ENCODE measurements at places on chromosomes 3 and 15. TPM values are rescaled to one million over a fixed set of nuclear protein-coding genes. Genes with fewer than 3 reads are reported as not detected.

The GABRR3 gene
- not detected for total RNA-seq

The TRH gene
- not detected for total RNA-seq

DNA sequence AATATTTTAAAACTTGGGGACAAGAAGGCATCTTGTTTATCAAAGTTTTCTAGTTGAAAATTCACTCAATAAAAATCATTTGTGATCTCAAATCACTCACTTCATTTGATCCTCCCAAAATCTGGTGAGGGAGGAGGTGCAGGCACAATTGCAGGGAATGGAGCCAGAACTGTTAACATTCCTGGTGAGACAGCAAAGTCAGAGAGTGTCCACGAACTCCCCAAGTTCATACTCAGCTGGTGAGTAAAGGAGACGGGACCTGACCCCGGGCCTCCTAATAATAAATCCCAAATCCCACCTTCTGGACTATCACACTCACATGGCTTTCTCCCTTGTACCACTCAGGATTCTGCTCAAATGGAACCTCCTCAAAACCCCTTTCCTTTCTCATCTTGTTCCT, 252.3 kb upstream of the LRTM1 start:
- no peak for DNase-seq

DNA sequence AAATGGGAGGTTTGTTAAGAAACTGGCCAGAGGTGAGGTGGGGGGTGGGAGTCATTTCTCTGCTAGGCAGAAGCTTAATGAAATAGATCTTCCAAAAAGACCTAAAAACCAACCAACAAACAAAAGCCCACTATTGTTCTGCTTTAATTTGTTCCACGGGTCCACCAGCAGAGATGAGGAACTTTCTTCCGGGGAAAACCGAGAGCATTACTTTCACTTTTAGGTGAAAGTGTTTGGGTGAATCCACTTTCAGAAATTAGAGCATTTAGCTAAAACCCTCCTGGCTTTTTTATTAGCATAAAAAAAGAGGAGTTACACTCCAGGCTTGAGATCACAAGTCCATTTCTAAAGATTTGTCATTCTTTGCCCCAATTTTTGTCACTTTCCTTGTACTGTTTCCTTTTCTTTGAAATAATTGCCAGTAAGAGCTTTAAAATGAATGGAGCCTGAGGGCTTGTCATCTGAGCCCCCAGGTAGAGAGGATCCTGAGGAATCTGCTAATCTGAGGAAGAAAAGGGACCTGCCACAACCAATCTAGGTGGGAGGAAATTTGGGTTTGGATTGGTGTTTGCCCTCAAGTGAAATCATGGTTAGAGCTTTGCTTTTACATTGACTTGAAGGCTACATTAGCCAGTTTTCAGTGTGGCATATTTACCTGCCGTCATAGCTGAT, 667.6 kb downstream of the NAALADL2 start:
- DNase-seq, result no peak

The CLDN16 gene
- total RNA-seq, result not detected

GRCh38 chr15:48176112-48176511, 2.0 kb downstream of the MYEF2 start:
- no peak for DNase-seq

GRCh38 chr3:69420781-69421520, 35.1 kb upstream of the FRMD4B start:
- peak; percentile 43 for DNase-seq

DNA sequence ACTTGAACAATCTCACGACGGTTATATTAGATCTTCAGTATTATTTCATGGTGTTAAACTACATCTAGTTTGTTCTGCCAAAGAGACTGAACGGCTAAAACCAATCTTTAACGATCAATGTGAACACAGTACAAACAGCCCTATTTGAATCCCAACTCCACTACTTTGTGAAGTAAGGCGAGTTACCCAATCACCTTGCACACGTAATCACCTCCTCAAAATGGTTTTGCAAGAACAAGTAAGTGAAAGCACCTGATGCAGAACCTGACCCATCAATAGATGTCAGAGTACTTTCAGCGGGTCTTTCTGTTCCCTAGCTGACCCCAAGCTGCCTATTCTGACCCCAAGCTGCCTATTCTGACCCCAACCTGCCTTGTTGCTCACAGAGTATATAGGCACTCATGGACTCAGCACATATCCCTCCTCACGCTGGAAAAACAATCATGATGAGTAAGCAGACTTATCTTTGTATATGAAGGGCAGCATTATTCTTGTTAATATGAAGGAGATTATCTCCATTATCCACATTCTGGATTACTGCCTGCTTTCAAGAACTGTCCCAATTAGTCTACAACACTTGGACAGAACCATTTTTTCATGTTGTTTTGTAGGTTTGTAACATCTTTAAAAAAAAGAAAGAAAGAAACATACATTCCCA, 3.7 kb downstream of the KPNA1 start:
- DNase-seq, result no peak

GRCh38 chr15:43251185-43251870, 15.4 kb downstream of the TGM5 start:
- DNase-seq, result no peak

DNA sequence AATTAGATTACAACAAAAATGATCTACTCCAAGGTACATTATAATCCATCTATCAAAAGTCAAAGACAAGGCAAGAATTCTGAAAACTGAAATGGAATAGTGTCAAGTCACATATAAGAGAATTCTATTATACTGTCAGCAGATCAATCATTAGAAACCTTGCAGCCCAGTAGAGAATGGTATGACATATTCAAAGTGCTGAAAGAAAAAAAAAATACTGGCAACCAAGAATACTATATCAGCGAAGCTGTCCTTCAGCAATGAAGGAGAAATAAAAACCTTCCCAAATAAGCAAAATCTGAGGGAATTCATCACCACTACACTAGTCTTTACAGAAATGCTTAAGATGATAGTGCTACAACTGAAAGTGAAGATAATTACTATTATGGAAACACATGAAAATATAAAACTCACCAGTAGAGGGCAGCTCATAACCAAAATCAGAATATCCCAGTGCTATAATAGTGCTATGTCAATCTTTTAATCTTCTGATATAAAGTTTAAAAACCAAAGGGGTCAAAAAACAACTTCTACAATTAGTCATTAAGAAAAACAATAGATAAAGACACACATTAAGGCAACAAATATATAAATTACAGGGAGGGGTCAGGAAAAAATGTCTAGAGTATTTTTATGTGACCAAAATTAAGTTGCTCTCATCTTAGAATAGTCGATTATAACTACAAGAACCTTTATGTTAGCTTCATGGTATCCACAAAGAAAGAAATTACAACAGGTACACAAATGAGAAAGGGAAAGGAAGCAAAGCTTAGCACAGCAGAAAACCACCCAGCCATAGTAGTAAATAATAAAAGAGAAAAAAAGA, 190.7 kb upstream of the CNTN6 start:
- DNase-seq, result no peak

The PCOLCE2 gene
- total RNA-seq, result 71.8 TPM

The SLC24A5 gene
- not detected for total RNA-seq

GRCh38 chr3:52934630-52935530, 37.5 kb upstream of the STIMATE start:
- DNase-seq, result no peak

GRCh38 chr3:126983653-126984390, 907 bp downstream of the PLXNA1 start:
- no peak for DNase-seq

GRCh38 chr15:79923079-79923514, 26.3 kb upstream of the MTHFS start:
- peak; percentile 60 for DNase-seq

DNA sequence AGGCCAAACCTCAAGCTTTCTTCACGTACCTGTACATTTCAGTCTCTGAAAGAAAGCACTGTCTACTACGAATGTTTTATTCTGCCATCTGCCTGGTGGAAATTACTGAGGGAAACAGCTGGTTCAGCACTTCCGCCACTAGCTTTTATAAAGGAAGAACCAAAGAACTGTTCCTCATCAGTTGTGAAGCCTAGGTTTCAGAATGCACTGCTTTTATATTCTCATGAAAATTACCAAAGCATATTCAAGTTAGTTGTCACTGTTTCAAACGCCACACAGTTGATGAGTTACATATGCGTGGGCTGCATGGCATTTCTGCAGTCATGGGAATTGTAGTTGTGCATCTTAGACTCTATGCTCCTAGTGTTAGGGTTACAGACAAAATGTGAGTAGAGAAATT, 21.5 kb upstream of the ZBTB38 start:
- DNase-seq, result no peak

The CHRM5 gene
- total RNA-seq, result not detected

The CNTN3 gene
- 0.64 TPM for total RNA-seq

GRCh38 chr3:183218826-183219225, 34.2 kb upstream of the B3GNT5 start:
- no peak for DNase-seq

The RBM5 gene
- total RNA-seq, result 59.8 TPM

DNA sequence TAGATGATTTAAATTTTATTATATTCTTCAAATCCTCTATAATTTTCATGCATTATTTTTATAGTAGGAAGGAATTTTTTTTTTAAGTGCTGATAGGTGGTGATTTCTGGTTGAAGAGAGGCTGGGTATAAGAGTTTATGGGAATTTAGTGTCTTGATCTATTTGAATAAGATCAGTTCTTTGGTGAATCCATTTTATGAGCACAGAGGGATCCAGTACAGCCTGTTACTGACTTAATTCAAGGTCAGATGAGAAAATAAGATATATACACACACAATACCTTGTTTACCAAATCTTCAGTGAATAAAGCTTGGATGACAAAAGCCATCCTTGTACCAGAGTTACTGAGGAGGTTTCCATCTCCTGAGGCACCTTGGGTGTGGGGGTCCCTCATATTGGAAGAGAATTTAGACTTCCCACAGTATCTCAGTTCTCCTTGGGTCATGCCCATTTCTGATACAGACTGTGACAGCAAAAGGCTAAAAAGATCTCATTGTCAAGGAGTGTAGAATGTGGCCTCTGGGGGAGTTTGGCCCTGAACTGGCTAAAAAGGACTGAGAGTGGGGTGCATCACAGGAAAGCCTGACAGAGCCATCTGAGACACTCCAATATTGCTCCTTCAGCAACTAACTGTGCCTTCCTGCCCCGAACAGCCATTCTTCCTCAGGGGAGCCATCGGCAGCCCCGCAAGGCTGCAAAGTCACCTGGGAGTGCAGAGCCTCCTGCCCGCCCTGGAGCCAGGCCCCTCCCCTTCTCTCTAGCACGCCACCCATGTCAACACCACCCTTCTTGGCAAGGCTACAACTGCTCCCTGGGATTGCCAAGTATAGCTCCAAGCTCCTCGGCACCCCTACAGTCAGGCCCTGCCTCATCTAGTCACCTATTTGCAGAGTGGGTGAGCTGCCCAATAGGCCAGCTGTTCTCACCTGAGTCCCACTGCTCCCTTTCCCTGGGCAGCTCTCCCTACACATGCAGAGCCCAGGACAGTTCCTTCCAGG, 43.1 kb upstream of the HACD2 start:
- peak; percentile 67 for DNase-seq

The GUCA1C gene
- 8.3 TPM for total RNA-seq

GRCh38 chr15:66515901-66516322, 10.8 kb downstream of the ZWILCH start:
- DNase-seq, result no peak

The RARB gene
- total RNA-seq, result 19.2 TPM

- no peak for DNase-seq
Measured at GRCh38 chr15:70502529-70502928, 260.8 kb downstream of the UACA start.

GRCh38 chr3:179438841-179439240, 12.4 kb downstream of the GNB4 start:
- DNase-seq, result no peak

DNA sequence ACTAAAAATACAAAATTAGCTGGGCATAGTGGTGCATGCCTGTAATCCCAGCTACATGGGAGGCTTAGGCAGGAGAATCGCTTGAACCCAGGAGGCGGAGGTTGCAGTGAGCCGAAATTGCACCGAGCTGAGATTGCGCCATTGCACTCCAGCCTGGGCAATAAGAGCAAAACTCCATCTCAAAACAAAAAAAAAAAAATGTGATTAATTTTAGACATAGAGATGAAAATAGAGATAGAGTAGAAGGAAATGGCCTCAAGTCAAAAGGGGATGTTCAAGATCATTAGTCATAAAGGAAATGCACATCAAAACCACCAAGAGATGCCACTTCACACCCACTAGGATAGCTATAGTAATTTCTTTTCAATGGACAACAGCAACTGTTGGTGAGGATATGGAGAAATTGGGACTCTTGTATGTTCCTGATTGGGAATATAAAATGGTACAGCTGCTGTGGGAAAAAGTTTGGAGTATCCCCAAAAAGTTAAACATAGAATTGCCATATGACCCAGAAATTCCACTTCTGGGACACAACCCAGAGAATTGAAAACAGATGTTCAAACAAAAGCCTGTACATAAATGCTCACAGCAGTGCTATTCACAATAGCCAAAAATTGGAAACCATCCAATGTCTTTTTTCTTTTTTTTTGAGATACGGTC, 55.4 kb downstream of the ABHD2 start:
- no peak for DNase-seq

The TMEM115 gene
- 22.8 TPM for total RNA-seq

The C3orf80 gene
- 0.15 TPM for total RNA-seq
